ENCODE measurements at places on chromosomes 1 and 21.

- DNase-seq: peak; percentile 39
These were observed 251.9 kb downstream of the DPYD start for GRCh38 chr1:97668945-97669344.

GRCh38 chr1:221635305-221635704 lies 106.6 kb downstream of the DUSP10 start:
- no peak for DNase-seq

DNA sequence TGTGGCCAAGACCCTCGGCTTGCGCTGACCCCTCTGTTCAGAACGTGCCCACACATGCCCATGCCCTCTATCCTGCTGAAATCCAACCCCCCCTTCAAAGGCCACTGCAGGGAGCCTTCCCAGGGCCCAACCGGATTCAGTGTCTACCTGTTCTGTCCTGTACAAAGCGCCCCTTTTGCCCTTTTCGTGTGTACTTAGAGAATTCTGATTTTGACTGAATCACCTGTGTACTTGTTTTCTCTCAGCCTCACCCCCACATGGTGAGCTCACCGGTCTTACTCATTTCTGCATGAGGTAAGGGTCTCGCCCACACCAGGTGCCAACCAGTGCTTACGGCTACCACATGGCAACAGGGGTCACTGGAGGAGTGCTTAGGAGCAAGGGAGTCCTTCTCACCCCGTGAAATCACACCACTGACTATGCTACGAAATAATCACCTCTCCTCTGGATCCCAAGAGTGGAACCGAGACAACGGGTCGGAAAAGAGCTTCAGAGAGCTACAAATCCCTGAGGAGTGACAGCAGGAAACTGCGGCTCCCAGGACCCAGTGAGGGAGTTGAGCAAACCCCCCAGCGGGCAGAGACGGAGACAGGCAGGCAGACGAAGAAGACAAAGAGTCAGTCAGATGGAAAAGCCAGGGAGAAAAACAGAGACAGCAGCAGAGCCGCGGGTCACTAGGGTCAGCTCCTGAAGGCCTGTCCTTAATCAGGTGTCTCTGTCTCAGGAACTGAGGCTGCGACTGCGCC lies 2.1 kb upstream of the S100A2 start:
- peak; percentile 75 for DNase-seq

DNA sequence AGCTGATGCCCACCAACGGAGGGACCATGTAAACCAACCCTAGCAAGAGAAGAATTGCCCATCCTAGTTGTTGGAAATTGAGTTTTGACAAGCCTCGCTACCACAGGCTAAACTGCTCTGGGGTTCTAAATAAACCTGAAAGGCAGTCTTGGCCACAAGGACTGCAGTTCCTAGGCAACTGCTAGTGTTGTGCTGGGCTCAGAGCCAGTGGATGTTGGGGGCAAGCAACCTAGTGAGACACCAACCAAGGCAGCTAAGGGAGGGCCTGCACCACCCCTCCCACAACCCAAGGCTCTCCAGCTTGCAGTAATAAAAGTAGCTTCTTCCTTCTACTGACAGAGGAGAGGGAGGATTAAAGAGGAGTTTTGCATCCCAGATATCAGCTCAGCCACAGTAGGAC lies 102.4 kb upstream of the PKN2 start:
- no peak for DNase-seq

GRCh38 chr1:85615586-85616363 lies 35.2 kb downstream of the CCN1 start:
- no peak for DNase-seq

GRCh38 chr1:6509220-6509918 lies 17.9 kb upstream of the PLEKHG5 start:
- no peak for DNase-seq

GRCh38 chr1:95098196-95098595 lies 19.0 kb upstream of the TLCD4 start:
- peak; percentile 10 for DNase-seq

- DNase-seq: no peak
These were observed 2.7 kb downstream of the ETV3L start for GRCh38 chr1:157096881-157097280.

DNA sequence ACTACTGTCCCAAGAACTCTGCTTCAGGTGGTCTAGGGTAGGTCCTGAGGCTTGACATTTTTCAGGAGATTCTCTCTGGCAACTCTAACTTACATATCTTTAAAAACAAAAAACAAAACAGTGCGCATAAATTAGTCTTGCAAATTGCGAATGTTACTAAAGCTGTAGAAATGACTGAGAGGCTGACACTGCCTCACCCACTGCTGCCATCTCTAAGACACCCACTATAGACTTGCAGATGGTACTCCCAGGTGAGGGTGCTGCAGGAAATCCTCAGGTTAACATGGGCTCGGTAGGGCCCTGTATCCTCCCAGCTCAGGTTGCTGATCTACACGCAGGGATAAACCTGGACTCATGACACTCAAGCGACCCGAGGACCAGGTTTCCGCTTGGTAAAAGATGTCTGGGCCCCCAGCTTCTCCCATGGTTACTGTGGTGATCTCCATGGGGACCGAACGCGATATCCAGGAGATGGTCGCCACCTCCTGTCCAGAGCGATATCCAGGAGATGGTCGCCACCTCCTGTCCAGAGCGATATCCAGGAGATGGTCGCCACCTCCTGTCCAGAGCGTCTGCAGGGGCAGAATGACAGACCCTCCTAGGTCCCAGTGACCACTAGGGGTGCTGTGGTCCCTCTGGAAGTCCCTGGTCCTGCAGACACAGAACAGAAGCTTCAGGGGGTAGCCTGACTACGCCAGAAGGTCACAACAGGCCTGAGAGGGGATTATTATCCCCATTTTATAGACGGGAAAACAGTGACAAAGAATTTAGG lies 16.2 kb upstream of the LY9 start:
- DNase-seq: peak; percentile 53

DNA sequence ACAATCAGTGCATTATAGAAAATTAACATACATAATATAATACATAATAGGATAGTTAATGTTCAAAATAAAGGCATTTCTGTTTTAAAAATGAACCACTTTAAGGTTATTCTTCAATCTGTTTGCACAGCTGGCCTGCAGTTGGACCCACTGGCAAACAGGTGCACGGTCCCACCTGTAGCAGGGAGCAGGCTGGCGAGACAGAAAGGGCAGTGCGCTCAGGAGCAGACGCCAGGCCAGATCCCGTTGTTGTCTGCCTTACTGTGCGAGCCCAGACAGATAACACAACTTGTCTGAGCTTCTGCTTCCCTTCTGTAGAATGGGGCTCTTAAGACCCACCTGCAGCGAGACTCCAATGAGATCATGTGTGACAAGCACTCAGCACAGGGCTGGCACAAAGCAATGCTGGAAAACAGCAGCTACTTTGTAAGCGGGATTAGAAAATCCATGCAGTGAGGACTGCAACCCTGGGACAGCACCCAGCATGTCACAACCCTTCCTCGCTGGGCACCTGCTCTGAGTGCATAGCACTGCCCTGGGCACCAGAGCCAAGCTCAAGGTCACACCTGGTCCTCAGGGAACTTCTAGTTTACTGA lies 33.5 kb downstream of the VPS26C start:
- no peak for DNase-seq

Measured in HT1080 (cell line).